NK-92 treated with Interleukin-12 subunit alpha and Interleukin-12 subunit beta, amount 100 ng/mL, for 24 hours (cell line): ENCODE measurements at places on chromosomes 7 and 10.

- no peak for DNase-seq
These were observed 864 bp downstream of the PSTK start for GRCh38 chr10:122981066-122981464.

- no peak for DNase-seq
These were observed 62.1 kb downstream of the AKAP9 start for GRCh38 chr7:92002720-92003119.

GRCh38 chr10:125661941-125662515, 20.9 kb downstream of the TEX36 start:
- no peak for DNase-seq

DNA sequence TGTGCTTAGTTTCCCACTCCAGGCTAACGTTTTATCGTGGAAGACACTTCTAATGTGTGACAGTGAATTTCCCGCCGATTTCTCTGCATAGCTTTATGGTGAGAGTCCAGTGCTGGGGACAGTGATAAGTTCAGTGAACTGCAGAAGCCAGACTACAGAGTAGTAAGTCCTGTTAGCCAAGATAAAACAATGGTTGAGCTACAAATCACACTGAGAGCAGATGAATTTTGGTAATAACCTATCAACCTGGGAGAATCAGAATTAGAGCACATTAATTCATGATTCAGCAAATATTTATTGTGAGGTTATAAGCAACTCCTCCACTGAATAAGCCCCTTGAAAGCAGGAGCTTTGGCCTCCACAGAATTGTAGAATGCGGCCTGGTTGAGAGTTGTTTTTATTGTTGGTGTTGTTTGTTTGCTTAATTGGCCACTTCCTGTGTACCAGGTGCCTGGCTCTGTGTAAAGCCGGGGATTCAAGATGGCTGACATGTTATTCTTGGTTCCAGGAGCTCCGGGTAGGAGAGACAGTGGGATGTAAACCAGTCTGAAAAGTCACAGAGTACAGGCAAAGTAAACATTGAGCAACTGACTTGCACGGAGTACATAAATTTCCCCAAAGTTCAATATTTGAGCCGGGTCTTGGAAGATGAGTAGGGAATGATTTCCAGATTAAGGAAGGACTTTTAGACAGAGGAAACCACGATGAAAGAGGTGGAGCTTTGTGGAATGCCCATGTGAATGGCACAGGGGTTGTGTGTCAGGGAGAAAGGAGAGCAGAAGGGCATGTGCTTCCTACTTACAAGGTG, 112.7 kb downstream of the SNX10 start:
- no peak for DNase-seq

- DNase-seq: no peak
These were observed 30.5 kb downstream of the DLG5 start for GRCh38 chr10:77896058-77896457.

DNA sequence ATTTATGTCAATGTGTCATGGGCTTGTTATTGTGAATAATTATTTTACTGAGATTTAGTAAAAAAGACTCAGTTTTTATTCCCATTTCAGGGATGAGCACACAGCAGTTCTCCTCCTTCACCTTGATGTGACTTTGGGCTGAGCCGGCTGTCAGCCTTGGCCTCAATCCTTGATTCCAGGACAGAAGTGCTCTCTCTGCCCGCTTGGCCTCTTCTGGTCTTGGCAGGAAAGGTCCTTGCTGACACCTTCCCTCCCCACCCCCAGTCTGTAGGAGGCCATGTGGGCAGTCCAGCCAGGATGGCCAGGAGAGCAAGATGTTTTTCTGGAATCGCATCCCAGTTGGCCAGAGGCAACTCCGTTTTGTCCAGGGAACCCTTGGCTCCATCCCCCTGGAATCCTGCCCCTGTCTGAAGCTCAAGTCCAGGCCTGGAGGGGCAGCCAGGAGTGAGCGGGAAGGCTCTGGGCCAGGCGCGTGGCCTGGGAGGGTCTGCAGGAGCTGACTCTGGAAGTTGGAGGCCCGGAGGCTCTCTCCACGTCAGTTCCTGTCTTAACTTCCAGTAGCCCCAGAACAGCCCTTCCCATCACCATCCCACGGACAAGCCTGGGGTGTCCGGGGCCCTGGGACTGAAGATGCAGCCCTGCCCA, 100.9 kb downstream of the PDGFA start:
- no peak for DNase-seq

DNA sequence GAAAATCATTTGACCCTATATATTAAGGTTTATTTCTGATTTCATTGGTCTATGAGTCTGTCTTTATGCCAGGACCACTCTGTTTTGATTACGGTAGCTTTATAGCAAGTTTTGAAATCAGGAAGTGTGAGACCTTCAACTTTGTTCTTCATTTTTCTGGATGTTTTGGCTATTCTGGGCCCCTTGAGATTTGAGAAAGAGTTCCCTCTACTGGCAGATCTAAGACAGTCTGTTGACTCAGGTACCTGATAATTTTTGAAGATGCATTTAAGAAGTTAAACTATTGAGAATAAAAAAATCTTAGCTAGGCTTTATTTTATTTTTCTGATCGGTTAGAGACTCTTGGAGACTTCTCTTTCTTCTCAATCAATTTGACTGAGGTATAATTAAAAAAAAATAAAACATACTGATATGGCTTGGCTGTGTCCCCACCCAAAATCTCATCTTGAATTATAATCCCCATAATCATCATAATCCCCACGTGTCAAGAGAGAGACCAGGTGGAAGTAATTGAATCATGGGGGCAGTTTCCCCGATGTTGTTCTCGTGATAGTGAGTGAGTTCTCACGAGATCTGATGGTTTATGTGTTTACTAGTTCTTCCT, 209.2 kb downstream of the SNX10 start:
- DNase-seq: no peak

GRCh38 chr10:188546-188945, 53.3 kb downstream of the ZMYND11 start:
- no peak for DNase-seq

- no peak for DNase-seq
These were observed 6.6 kb downstream of the LMOD2 start for GRCh38 chr7:123662293-123662692.

DNA sequence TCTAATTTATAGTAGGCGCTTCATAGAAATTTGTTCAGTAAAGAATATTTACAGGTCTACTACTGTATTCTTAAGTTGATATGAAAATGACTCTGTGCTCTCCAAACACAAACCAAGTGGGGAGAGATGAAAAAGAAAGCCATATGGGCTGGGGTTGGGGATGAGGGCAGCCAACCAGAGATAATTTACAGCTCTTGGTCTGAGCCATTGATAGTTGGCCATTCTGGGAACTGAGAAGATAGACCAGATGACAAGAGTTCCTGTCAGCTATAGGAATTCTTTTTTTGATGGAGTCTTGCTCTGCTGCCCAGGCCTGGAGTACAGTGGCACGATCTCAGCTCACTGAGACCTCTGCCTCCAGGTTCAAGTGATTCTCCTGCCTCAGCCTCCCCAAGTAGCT, 57.4 kb downstream of the LAMB4 start:
- no peak for DNase-seq

DNA sequence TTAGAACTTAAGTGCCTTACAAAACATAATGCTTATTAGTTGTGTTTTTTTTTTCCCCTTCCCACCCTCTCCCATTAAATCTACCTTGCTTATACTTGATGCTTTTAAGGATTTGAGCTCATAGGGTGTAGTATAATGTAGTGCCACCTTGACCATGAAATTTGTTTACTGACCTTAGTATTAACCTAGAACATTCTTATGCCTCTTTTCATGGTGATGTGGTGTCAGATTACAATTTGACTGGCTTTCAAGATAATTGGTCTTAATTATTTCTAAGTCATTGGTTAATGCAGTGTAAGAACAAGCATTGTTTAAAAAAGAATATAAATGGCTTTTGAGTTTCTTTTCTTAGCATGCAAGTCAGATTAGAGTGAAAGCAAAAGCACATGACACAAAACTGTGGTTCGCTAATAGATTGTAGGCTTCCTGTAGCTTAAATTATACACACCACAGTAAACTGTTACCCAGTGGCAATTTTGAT, 61.8 kb downstream of the ADD3 start:
- no peak for DNase-seq

GRCh38 chr10:17019696-17020095, 109.9 kb downstream of the CUBN start:
- no peak for DNase-seq

- peak; percentile 30 for DNase-seq
These were observed 26.2 kb downstream of the TBATA start for GRCh38 chr10:70758757-70759514.

DNA sequence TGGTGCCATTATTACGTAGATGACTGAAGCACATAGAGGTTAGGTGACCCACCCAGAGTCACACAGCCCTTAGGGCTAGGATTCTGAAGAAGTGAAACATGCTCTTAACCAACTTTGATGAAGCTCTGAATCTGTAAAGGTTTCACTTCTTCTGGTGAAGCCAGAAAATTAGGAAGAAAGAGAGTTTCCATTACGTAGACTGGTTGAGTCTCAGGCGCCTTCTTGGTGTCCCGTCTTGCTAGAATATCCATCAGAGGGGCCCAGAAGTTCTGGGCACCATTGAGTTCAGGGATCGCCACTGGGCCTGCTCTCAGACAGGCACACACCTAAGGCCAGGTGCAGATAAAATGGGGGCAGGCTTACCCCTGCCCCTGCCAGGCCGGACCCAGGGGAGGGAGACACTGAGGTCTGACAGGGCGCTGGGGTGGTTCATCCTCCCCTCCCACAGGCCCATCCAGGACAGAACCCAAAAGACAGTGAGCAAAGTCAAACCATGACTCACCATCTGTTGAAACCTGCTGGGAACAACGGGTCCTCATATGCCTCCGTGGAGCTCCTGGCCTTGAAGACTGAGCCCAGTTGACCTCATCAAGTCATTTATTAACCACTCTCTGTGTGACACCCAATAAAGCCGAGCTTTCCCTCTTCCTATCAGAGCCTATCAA, 33.2 kb downstream of the DRGX start:
- no peak for DNase-seq

DNA sequence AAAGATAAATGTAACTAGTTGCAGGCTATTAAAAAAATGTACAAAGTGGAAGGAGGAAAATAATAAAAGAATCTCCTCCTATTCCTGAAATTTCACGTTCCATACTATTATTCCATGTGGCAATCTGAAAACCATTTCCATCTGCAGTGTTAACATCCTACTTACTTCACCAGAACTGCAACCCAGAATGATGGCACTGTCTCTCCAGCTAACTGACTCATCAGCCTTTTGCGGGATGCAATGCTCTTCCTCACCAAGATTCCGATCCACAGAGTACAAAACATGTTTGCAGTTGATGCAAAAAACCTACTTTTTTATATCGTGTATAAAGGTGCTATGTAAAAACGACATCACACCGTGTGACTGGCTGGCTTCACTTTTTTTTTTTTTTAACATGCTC, 50.8 kb downstream of the ESYT2 start:
- DNase-seq: no peak

DNA sequence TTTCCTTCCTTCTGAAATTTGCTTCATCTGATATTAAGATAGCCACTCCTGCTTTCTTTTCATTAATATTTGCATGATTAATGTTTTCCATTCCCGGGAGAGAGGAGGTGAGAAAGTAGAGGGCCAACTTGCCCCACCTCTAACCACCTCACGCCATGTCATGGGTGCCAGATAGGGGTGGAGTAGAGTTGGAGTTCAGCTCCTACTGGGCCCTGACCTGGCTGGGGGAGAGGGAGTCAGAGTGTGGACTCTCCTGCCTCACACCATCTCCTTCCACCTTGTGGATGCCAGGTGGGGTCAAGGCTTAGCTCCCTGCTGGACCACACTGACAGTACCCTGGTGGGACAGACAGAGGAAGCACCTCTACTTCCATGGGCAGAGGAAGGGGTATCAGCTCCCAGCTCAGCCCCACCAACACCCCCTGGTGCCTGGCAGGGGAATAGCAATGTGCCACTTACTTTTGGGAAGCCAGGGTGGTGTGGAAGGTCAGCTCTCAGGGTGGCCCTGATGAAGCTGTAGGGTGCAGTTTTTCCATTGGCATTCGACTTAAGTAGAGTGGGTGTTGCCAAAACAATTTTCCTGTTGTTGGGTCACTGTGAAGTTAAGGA, 28.0 kb downstream of the CHST12 start:
- DNase-seq: peak; percentile 10

DNA sequence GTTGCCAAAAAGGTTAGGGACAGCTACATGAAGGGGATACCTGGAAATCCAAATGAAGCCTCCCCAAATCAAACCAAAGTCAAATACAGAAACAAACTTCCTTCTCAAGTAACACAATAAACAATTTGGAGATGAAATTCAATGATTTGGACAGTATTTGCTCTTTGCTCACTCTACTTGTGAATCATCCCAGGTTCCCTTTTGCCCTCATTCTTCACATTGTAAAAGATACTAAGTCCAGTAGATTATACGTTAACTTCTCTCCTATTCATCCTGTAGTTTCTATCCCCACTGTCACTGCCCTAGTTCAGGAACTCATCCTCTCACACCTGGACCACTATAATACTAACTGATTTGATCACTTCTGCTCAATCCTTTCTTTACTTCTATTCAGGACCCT, 28.3 kb downstream of the FZD1 start:
- DNase-seq: no peak

GRCh38 chr7:127254163-127254684, 1.5 kb upstream of the GRM8 start:
- DNase-seq: no peak

- no peak for DNase-seq
These were observed 44.8 kb upstream of the CDK1 start for GRCh38 chr10:60733517-60733822.

DNA sequence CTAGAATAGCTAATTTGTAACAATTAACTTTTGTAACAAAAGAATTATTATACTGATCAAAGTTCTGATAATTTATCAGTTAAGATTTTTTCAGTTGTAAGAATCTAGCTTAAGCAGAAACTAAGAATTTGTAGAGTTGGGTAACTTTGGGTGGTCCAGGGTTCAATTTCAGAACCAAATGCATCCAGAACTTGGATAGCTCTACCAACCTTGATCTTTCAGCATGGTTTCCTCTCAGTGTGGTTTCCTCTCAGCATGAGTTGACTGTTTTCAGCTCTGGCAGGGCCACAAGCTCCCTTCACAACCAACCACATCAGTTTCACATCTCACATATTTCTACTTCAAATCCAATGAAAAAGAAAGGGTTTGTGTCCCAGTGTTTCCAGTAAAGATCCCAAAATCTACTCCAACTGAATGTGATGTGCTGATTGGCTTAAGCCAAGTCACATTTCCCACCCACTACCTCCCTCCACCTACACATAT, 3.3 kb upstream of the FAS start:
- no peak for DNase-seq

- DNase-seq: no peak
These were observed 6.4 kb downstream of the AGBL3 start for GRCh38 chr7:134992626-134993179.

DNA sequence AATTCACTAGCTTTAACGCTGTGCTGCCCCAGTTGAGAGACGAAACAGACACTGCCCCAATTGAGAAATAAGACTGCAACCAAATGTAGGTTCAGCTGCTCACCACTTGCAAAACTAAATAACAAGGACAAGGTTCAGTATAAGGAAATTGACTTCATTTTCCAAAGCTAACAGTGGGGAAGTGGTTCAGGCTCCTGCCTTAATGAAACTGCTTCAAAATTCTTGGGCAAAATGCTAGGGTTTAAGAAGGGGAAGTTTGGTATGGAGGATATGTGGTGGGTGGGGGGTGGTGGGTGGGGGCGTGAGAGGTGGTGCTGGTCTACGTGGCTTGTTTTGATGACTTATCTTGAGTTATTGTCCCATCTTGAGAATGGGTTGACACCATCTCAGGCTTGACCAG, 21.8 kb downstream of the MRPL32 start:
- no peak for DNase-seq

- DNase-seq: no peak
These were observed 104.6 kb upstream of the CACNA2D1 start for GRCh38 chr7:82548141-82548688.

GRCh38 chr7:85156661-85157208, 30.1 kb downstream of the SEMA3D start:
- DNase-seq: no peak

- no peak for DNase-seq
These were observed 225.5 kb downstream of the DOCK4 start for GRCh38 chr7:111980725-111981124.
